Naive thymus-derived CD4-positive, alpha-beta T cell (primary cell): ENCODE measurements at places on chromosomes 4 and X.

GRCh38 chr4:87985887-87986200 lies 10.3 kb downstream of the SPP1 start:
- no peak for DNase-seq

- DNase-seq = no peak
These were observed 30.6 kb upstream of the PLAC1 start for GRCh38 chrX:134688839-134689238.

DNA sequence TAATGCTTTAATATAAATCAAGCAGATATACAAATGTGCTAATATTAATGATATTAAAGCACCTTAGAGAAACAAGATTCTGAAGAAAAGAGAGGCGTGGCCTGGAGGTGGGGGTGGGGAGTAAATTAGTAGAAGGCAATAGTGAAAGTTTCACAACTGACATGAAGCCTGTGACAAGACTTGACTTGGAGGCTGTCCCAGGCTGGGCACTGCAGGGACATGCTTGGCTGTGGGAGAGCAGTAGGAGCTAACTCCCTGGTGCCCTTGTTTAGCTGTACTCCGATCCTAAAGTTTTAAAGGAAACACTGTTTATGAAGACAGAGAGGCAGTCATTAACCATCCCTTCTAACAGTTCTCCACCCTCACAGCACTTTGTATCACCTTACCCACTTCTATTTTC lies 239.0 kb upstream of the MAB21L2 start:
- DNase-seq = no peak

- no peak for DNase-seq
These were observed 13.0 kb downstream of the EXOC1 start for GRCh38 chr4:55866290-55866907.

DNA sequence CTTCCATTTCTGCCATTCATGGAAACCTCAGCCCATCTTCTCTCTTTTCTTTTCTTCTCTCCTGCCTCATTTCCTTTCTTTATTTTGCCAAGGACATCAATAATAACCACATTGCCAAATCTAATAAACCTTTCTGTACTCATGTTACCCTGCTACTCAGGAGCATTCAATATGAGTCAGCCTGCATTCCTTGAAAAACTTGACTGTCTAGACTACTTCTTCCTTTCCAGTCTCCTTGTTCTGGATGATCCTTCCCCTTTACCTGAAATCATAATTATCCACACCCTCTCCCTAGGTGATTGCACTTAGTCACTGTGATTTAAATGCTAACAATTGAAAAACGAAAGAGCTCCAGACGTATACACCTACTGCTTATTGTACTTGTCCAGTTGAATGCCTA lies 253.2 kb upstream of the CENPE start:
- DNase-seq = no peak

DNA sequence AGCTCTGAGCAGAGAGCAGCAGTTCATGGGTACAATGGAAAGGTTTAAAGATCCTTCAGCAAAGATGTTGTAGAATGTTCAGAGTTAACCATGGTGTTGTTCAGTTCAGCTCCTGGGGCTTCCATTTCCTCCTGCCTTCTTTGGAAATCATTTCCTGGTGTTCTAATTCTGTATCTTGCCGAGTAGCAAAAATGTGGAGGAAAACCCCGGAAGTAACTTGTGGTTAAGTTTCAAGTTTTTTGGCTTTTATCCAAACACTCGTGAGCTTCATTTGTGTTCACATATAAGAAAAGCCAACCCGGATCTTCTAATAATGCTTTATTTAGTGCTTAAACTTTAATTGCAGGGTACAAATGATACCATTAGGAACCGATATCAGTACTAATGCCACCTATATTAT lies 33.6 kb upstream of the ARX start:
- DNase-seq = peak; percentile 17

GRCh38 chrX:5857232-5857631 lies 371.4 kb downstream of the NLGN4X start:
- DNase-seq = no peak

GRCh38 chrX:129777218-129778030 lies 2.3 kb upstream of the SASH3 start:
- peak; percentile 80 for DNase-seq

- no peak for DNase-seq
These were observed 51.9 kb downstream of the TMPRSS11F start for GRCh38 chr4:68077737-68078136.

DNA sequence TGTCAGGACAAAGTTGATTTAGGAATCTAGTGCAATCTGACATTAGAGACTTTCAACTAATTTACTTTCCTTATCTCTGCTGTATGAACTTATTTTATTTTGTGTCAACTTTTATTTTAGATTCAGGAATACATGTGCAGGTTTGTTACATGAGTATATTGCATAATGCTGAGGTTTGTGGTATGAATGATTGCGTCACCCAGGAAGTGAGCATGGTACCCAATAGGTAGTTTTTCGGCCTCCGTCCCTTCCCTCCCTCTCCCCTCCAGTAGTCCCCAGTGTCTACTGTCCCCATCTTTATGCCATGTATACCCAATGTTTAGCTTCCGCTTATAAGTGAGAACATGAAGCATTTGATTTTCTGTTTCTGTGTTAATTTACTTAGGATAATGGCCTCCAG lies 68.7 kb upstream of the TEX13D start:
- DNase-seq = no peak

DNA sequence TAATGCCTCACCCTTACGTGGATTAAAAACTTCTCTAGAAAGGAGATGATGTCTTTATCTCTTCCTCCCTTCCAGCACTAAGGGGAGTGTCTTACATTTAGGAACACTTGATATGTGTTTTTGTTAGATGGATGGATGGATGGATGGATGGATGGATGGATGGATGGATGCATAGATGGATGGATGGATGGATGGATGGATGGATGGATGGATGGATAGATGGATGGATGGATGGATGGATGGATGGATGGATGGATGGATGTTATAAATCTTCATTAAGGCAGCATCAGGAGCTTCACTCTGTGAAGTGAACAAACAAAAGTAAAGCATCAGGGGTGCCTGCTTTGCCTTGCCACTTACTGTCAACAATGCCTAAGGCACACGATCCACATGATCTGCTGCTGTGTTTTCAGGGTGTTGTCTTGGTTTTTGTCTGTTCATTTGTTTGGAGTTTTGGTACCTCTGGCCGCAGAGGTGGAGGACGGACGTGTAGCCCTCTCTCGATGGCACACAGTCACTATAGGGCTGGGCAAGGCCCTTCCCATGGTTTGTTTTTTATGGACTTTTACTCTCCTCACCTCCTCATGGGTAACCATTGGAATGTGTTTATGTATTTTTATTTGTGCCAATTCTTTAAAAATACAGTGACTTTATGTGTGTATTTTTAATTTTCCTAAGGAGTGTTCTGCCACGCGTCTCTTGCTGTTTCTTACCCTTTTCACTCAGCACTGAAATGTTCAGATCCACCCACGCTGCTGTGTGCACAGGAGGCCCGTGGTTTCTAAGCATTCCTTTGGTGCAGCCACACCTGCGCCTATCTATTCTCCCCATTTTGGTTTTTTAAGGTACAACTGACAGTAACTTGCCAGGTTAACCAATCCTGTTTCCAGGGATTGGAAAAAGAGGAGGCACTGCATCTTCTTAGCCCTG lies 91.8 kb upstream of the ENPP6 start:
- no peak for DNase-seq

DNA sequence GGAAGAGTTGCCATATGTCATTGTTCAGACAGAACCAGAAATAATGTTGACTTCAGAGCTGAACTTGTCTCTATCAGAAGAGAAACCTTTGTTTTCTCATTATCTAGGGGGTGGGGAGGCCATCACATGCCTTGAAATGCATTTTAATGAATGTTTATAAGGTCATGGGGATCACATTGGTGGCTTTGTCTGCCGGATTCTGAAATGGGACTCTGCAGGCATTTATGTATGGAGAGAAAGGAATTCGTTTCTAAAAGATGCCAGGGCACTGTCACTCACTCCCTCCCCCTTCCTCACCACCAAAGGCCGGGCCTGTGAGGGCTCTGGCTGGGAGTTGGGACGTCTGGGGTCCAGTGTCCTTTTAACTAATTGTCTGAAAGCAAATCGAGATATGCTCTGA lies 102.2 kb downstream of the MAMLD1 start:
- DNase-seq = no peak

- DNase-seq = peak; percentile 56
These were observed 72.1 kb downstream of the PRSS12 start for GRCh38 chr4:118280501-118281218.

GRCh38 chrX:28717864-28718263 lies 130.6 kb downstream of the IL1RAPL1 start:
- DNase-seq = no peak

GRCh38 chr4:16883806-16884205 lies 14.6 kb downstream of the LDB2 start:
- no peak for DNase-seq

DNA sequence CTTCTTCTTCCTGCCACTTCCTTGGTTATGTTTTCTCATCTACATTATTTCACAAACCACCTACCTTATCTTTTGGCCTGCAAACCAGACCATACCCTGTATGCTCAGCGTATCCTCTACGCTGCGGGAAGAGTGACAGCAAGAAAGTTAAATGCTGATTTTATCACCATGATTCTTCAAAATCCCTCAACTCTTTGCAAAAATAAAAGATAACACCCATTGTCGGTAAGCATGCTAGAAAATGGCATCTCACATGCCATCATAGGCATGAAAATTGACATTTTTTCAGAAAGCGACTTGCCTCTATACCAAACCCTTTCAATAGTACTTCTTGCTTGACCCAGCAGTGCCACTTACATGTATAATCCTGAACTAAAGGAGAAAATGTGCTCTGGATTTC lies 102.0 kb downstream of the HPGD start:
- no peak for DNase-seq

DNA sequence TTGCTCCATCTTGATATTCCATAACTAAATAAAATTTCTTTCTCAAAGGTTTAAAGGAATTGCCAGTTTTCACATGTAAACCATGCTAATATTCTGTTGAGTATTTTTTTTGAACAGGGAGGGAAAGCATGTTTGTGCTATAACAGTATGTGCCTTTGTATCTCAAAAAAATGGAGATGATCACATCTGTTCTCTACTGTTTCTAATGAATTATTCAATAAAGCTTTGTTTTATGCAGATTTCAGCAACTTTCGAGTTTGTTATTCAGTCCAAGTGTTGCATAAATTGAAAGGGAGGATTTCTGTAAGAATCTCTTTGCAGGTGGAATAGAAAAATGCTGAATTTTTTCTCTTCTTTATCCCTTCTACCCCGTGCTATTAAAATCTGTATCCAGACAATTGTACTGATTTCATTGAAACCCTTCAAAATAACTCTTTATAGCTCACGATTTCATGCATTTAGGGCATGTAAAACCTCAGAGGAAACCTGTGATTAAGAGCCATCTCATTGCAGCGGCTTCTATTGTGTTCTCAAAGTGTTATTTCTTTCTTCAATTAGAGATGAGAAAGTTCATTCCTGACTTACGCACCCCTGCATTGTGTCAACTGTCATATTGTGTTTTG lies 42.1 kb downstream of the NEIL3 start:
- no peak for DNase-seq

DNA sequence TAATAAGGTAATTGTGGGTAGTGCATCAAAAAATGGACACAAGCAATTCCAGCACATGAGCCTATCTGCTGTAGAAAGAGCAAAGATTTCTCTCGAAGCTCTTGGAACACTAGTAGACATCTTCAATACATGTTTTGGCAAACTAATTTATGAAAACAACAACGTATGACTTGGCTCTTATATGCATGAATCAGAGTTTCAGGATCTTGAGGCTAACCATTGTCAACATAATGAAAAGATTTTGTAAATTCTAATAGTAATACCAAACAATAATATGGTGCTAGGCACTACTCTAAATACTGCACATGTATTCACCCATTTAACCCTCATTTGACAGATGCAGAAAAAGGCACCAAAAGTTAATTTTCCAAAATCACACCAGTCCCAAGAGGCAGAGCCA lies 25.1 kb upstream of the ANKRD50 start:
- DNase-seq = no peak

- DNase-seq = no peak
These were observed 79.4 kb upstream of the ADRA2C start for GRCh38 chr4:3686753-3687152.

GRCh38 chr4:139902321-139903320 lies 237.0 kb downstream of the MGST2 start:
- no peak for DNase-seq

- DNase-seq = no peak
These were observed 25.0 kb upstream of the PASD1 start for GRCh38 chrX:151538190-151539122.

DNA sequence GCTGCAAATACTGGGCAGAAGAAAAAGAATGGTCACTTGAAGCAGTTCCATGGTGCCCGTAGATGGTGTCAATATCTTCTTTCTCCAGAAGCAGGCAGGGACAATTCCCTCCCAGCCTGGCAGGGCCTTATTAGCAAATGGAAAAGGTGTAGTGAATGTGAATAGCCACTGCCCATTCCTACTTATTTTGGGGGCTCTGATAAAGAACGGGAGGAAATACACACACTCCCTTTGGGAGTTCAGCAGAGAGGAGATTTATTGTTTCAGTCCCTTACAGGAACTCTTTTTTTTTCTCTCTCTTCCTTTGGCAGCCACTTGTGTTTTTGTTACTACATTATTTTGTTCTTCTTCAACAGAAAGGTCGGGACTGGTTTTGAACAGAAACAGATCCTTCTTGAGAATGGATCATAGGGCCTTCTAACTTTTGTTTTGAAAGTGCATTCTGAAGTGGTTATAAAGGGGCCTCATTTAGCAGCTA lies at the start of gene EMCN:
Gene EMCN, minus strand, starts transcription at position 159 of the 478 bp plus-strand sequence. Its CDS starts 108 bp downstream, at position 51.
- no peak for DNase-seq

DNA sequence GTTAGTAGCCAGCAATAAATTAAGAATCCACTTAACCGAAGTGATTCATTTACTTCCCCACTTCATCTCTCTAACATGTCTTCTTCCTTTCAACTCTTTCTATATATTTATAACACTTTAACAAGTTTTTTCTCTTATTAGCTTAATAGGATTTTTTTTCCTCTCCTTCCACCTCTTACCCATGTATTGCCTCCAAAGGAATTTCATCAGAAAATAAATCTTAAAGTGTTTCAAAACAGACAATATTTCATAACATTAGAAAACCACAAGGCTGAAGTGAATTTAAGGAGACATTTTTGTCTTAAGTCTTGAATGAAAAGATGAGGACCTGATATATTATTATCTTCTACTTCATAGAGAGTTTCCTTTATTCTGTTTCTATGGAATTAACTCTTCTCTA lies 101.5 kb downstream of the PDGFC start:
- DNase-seq = no peak

DNA sequence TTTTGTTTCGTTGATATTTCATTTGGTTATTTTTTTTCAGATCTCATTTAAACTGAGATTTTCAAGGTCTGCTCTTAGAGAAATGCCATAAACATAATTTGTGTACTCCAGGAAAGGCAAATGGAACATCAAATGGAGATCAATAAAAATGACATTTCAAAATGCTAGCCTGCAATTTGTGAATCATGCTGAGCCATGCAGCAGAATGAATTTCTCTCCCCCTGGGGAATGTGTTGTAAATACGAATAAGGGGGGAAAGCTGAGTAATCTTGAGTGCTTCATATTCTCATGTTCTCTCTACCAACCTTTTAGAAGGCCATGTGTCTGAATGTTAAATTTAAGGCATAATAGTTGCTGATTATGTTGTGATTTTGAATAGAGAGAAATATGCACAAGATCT lies 7.8 kb downstream of the ZCCHC4 start:
- no peak for DNase-seq

- no peak for DNase-seq
These were observed 62.1 kb downstream of the GPRIN3 start for GRCh38 chr4:89245459-89245858.
